ENCODE measurements at places on chromosomes 1 and 21. TPM values are rescaled to one million over a fixed set of nuclear protein-coding genes. Genes with fewer than 3 reads are reported as not detected.

The PEX11B gene
- polyA plus RNA-seq, result 21.8 TPM

The RORC gene
- 8.8 TPM for polyA plus RNA-seq

The UBXN11 gene
- 7.7 TPM for polyA plus RNA-seq

The DPT gene
- polyA plus RNA-seq, result 79.9 TPM

The SLC25A24 gene
- 37.4 TPM for polyA plus RNA-seq

The NBPF11 gene
- polyA plus RNA-seq, result 22.3 TPM

The KRTAP12-2 gene
- not detected for polyA plus RNA-seq

The IGSF3 gene
- polyA plus RNA-seq, result 46.4 TPM

The MPL gene
- polyA plus RNA-seq, result 0.16 TPM

The DCST2 gene
- polyA plus RNA-seq, result 0.90 TPM

The VHLL gene
- not detected for polyA plus RNA-seq

The SLC39A1 gene
- 33.0 TPM for polyA plus RNA-seq

The PRUNE1 gene
- polyA plus RNA-seq, result 28.2 TPM

The CD1D gene
- 0.91 TPM for polyA plus RNA-seq

The SYF2 gene
- 55.5 TPM for polyA plus RNA-seq

The FAM151A gene
- polyA plus RNA-seq, result 0.42 TPM

The SLAMF7 gene
- 0.09 TPM for polyA plus RNA-seq

The HLCS gene
- polyA plus RNA-seq, result 8.4 TPM

The AMY2A gene
- polyA plus RNA-seq, result 0.16 TPM

The RXFP4 gene
- not detected for polyA plus RNA-seq

The FCRLA gene
- 0.53 TPM for polyA plus RNA-seq

The LRRC38 gene
- 31.1 TPM for polyA plus RNA-seq

The AGO3 gene
- 12.3 TPM for polyA plus RNA-seq

The HSD3B2 gene
- polyA plus RNA-seq, result not detected

The METTL25B gene
- polyA plus RNA-seq, result 13.9 TPM

The TMEM240 gene
- 6.5 TPM for polyA plus RNA-seq

The LCE1D gene
- not detected for polyA plus RNA-seq

The NBPF20 gene
- 4.0 TPM for polyA plus RNA-seq

The BSND gene
- polyA plus RNA-seq, result not detected

The GSTM1 gene
- 0.81 TPM for polyA plus RNA-seq

The SLAMF9 gene
- polyA plus RNA-seq, result not detected

The PADI4 gene
- polyA plus RNA-seq, result 1.5 TPM

The LRRC3 gene
- 2.2 TPM for polyA plus RNA-seq

The RIMS3 gene
- 0.50 TPM for polyA plus RNA-seq

The MAP3K7CL gene
- polyA plus RNA-seq, result 57.2 TPM

The CFHR1 gene
- polyA plus RNA-seq, result 0.23 TPM

The POGK gene
- 12.8 TPM for polyA plus RNA-seq

The DDAH1 gene
- polyA plus RNA-seq, result 51.2 TPM

The SUCO gene
- 34.7 TPM for polyA plus RNA-seq

The SPRR1B gene
- polyA plus RNA-seq, result not detected

The SPATA1 gene
- polyA plus RNA-seq, result 0.93 TPM

The SEMA4A gene
- 1.5 TPM for polyA plus RNA-seq

The SPRR4 gene
- not detected for polyA plus RNA-seq

The SPEN gene
- 33.3 TPM for polyA plus RNA-seq

The S100A11 gene
- polyA plus RNA-seq, result 191 TPM

The PLA2G2C gene
- polyA plus RNA-seq, result 0.04 TPM

The TDRD5 gene
- not detected for polyA plus RNA-seq

The DNALI1 gene
- 13.6 TPM for polyA plus RNA-seq

The MEF2D gene
- polyA plus RNA-seq, result 50.2 TPM

The NUDT4B gene
- 0.91 TPM for polyA plus RNA-seq

The TMEM50A gene
- 61.9 TPM for polyA plus RNA-seq

The S100A16 gene
- polyA plus RNA-seq, result 45.1 TPM

All from muscle of leg (tissue), 16 donors.